ENCODE measurements at places on chromosomes 4 and X. TPM values are rescaled to one million over a fixed set of nuclear protein-coding genes. Genes with fewer than 3 reads are reported as not detected.

NOX1 gene
- total RNA-seq = not detected

UGT2B15 gene
- not detected for total RNA-seq

NWD2 gene
- total RNA-seq = 1.1 TPM

PLP1 gene
- 7.6 TPM for total RNA-seq

GNL3L gene
- total RNA-seq = 20.5 TPM

DOK7 gene
- 38.2 TPM for total RNA-seq

DNA sequence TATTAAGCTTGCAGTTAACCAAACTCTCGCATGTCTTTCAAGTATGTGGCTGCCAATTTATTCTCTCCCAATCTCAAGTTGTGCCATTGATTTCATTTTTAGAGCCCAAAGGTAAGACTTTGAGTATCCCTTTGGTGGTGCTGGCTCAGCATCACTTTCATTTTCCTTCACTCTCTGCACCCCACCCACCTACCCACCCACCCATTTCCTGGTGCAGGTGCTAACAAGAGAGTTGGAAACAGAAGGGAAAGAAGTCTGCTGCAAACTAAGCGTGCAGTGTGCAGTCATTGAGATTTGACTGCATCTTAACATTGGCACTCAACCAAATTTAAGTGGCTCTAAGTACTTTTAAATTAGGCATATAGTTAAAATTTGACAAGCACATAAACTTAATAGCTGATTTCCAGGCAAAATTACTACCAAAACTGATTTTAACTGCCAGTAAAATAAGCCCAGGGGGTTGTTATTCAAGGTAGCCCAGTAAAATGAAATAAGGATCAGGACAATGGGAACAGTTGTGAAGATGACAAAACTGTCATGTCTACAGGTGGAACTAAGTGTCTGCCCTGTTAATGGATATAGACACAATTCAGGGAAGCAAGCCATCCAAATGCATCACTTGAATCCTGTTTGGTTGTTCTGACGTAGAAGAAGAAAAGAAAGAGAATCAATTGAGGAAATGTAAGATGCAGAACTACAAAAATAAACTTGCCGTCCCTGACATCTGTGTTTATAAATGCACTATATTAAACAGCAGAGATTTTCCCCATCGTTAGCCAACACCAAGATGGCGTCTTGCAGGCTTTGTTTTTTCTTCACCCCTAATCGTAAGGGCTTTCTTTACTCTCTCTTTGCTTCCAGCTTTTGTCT lies 184.2 kb downstream of the KDR start:
- no peak for DNase-seq

DNA sequence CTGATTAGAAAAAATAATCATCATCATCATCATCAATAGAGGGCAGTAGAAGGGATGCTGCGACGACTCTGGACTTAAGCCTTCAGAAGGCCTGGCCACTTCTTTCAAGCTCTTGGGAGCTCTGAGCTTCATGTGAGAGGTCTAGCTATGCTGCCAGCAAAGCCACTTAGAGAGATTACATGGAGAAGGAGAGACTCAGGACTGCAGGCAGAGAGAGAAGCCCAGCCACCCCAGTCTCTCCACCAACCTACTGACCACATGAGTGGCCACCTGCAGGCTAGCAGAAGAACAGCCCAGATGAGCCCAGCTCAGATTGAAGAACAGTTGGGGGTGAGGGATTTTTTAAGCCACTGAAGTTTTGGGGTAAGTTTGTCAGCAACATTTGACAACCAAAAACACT lies 17.1 kb upstream of the TMEM150C start:
- DNase-seq = no peak

DNA sequence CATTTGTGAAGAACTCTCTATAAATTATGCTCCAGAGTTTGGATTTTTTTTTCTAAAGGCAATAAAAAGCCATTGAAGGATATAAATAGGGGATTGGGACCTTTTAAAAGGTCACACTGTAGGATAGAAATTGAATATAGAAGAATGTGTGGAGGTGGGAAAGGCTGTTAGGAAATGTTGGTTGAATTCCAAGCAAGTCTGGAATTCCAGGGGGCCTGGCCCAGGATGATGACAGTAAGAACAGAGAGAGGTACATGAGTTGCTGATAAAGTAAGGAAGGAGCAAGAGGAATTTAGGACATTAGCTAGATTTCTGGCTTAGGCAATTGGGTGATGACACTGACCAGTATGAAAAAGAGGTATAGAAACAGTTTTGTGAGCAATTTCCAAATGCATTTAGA lies 95.4 kb upstream of the USP38 start:
- DNase-seq = no peak

DNA sequence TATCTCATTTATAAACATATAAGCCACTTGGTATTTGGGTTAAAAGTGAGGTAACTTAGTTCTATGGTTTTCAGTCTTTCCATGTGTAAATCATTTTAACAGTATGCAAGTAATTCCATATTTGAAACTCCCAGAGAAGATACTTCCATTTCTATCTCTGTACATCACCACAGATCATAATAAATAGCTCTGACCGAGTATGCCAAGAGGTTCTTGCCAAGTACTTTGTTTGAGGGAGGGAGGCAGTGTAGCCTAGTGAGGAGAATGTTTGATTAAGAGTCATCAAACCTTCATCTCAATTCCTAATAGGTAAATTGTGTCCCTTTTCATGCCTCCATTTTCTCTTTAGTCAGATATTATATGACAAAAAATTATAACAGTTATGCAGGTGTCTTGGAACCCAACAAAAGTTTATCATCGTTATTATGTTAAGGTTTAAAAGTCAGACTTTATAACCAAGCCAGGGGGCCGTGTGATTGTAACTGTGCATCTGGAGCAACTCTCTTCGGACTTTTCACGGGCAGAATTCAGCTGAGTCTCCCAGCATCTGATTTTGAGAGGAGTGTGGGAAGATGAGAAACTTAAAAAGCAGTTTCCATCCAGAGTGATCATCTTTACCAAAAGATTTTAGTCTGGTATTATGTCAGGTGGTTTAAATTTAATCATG lies 123.8 kb downstream of the ANK2 start:
- DNase-seq = no peak

DNA sequence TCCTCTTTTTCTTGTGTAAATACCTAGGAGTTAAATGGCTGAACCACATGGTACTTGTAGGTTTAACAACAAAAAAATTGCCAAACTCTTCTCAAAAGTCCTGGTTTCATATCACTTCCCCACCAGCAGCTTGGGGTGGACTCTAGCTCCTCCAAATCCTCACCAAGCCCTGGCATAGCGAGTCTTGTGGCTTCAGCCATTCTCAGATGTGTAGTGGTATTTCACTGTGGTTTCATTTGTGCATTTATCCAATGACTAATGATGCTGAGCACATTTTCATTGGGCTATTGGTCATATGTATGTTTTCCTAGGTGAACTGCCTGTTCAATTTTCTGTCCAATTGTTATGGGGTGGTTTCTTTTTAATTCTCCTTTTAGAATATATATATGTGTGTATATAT lies 249.3 kb downstream of the NLGN4X start:
- DNase-seq = no peak

DNA sequence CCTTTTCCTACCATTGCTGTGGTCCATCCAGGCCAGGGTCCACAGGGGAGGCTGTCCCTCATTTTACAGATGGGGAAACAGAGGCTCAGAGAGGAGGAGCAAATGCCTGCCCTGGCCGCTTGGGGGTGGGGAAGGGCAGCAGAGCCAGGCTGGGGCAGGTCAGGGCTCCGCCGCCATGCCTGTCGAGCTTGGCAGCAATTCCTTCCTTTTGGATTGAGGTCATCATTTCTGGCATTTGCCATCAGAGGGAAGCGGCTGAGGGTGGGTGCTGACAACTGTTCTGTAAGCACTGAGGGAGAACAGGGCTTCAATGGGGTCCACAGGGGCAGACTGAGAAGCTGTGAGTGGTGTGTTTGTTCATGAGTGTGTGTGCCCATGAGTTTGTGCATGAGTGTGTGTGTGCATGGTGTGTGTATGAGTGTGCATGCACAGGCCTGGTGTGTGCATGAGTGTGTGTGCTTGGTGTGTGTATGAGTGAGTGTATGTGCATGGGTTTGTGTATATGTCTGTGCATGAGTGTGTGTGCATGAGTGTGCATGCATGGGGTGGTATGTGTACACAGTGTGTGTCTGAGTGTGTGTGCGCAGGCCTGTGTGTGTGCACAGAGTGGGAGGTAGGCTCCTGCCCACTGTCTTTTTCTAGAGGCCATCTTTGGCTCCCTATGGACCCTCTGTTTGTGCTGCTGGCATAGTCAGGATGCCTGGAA lies 115.2 kb downstream of the SORCS2 start:
- no peak for DNase-seq

DNA sequence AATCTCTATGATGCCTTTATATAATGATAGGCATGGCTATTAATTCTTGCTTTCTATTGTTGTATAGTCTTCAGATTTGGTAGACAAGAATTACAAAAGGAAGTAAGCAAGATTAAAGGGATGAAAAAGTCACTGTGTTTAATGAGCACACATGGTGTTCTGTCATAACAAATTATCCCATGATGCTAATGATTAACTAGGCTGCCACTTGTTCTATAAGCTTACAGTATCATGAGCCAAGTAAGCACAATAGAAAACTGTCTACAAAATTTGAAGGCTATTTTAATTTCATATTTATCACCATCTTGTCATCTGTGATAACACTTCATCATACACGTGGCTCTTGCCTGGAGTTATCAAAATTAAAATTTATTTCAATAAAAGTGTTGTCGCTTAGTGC lies 466.7 kb downstream of the GASK1B start:
- no peak for DNase-seq

DNA sequence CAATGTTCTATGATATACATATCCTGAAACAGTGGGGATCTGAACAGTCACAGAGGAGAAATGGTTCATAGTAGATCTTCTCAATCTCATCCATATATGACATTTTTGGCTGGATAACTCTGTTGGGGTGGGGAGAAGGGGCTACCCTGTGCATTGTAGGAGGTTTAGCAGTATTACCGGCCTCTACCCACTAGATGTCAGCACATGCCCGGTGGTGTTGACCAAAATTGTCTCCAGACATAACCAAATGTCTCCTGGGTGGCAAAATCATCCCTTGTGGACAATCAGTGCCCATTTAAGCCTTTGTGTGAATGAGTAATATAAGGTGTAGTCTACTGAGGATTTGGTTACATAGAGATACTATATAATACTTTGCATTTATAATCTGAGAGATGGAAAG lies 89.9 kb downstream of the PLS3 start:
- DNase-seq = no peak

DNA sequence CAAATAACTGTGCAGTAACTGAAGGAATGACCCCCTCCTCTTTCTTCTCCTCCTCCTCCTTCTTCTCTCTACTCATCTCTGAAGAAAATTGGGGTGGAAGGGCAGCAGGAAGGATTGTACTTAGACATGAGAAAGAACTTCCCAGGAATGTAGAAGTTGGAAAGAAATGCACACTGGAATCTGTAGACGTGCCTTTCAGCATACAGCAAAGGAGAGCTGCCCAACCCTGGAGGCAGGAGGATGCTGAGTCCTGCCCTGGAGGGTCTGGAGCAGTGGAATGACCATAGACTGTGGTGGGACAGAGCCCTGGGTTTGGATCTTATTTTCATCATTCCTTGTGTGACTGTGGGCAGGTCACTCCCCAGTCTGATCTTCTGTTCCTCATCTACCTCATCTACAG lies 80.1 kb downstream of the PJA1 start:
- DNase-seq = no peak

DNA sequence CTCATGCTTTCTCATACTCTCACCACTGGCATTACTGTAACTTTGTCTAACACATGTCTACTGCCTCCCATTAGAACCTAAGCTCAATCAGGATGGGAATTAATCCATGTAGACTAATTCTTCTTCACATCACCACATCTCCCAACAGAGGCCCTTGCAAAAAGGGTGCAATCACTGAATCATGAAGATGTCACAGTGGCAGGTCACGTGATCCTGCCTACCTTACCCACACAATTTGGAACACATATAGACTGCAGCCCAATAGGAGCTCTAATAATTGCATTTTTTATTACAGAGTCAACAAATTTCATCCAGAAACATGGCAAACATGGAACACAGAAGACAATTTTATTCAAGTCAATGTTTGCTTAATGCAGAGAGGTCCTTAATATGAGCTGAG lies 146.6 kb downstream of the NR3C2 start:
- DNase-seq = no peak

GRCh38 chr4:162715401-162715800 lies 451.3 kb downstream of the NAF1 start:
- DNase-seq = no peak

GRCh38 chr4:123163501-123163900 lies 233.1 kb upstream of the SPRY1 start:
- DNase-seq = no peak

DNA sequence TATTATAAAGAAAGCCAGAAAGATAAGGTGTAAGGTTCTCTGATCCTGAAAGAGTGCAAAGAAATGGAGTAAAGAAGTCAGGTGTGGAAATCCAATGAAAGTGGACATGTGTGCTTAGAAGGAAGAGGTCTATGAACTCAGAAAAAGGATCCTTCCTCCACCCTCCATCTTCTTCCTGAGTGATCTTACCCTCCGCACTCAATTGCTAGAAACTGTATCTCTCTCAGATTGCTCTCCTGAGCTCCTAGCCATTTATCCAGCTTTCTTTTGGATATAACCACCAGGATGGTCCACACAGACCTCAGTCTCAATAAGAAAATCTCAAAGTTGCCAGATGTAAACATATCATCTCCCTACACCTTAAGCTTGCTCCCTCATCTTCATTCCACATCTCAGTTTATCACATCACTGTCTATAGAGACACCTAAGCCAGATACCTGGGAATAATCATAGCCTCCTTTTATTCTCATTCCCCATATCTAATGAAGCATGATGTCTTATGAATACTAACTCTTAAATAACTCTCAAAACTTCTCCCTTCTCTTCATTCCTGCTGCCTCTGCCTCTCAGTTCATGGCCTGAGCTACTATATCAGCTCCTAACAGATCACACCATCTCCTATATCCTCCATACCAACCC lies 573 bp downstream of the SERPINA7 start:
- no peak for DNase-seq

DNA sequence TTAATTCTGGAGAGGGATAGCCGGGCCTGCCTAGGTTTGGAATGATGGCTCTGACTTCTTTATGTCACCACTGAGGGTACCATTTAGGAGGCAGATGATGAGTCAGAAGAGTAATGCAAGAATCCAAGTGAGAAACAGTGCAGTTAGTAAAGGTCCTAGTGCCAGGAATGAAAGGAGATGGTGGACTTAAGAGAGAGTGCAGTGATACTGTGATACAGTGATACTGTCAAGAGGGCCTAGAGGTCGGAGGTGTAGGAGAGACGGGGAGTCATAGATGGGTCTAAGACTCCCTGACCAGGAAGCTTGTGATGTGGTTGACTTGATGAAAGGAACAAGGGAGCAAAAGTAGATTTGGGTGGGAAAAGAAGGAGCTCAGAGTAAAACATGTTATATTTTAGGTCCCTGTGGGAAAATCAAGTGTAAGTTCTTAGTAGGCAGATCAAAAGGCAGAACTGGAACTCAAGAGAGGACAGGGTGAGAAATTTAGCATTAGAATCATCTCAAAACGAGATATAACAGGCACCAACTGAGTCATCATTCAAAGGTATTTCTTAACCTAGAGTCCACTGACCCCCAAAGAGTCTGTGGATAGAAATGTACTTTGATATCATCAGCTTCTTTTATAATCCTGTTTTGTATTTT lies 85.0 kb downstream of the NFKB1 start:
- DNase-seq = no peak

- no peak for DNase-seq
Observed at GRCh38 chr4:80495865-80496264, 160.3 kb downstream of the CFAP299 start.

GRCh38 chrX:18255059-18255458 lies 34.4 kb upstream of the BEND2 start:
- DNase-seq = no peak
